Stomach (tissue), 19 donors: ENCODE measurements at places on chromosomes 16 and 17. TPM values are rescaled to one million over a fixed set of nuclear protein-coding genes. Genes with fewer than 3 reads are reported as not detected.
A peak's percentile ranks its signal among the peaks of the same experiment; 100 is the strongest.

GRCh38 chr16:15689290-15689689 is 39.2 kb downstream of the NDE1 start:
- no peak for DNase-seq

GRCh38 chr17:78683408-78683961 is 98.6 kb downstream of the CYTH1 start:
- DNase-seq = no peak

GRCh38 chr17:15260376-15261257 is 4.5 kb downstream of the PMP22 start:
- peak; percentile 84 for DNase-seq

GRCh38 chr16:21654466-21654865 is 2.1 kb upstream of the IGSF6 start:
- no peak for DNase-seq

GRCh38 chr17:38450557-38451029 is 22.3 kb downstream of the ARHGAP23 start:
- DNase-seq = no peak

NEUROD2 gene
- total RNA-seq = not detected

C16orf46 gene
- not detected for total RNA-seq

ETV4 gene
- total RNA-seq = not detected
